HCT116 (cell line): ENCODE measurements at places on chromosomes 16 and 17. TPM values are rescaled to one million over a fixed set of nuclear protein-coding genes. Genes with fewer than 3 reads are reported as not detected.

GRCh38 chr16:85657996-85658395 is 30.8 kb downstream of the GINS2 start:
- DNase-seq = no peak

DNA sequence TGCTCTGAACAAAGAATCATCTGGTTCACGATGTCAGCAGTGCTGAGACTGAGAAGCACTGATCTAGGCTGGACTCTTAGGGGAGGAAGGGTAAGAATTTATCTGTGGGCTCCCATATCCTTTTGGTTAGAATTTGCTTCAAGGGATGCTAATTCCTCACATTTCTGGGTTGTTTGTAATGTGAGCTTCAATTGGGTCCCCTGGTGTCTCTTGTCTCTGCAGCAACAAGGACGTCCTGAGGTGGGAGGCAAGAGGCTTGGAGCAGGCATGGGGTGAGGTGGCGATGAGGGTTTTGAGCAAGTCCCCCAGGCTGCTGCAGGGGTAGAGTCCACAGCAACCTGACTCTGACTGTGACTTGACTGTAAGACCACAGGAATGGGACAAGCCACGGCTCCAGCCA is 213.8 kb upstream of the NLRP1 start:
- no peak for DNase-seq

- no peak for DNase-seq
Observed at GRCh38 chr17:56785405-56785804, 48.3 kb downstream of the C17orf67 start.

GRCh38 chr17:32546031-32546444 is 59.2 kb downstream of the CDK5R1 start:
- DNase-seq = no peak

Gene RASD1
- total RNA-seq = 0.30 TPM

GRCh38 chr16:52422307-52422706 is 124.6 kb downstream of the TOX3 start:
- DNase-seq = no peak
